Stimulated activated naive CD4-positive, alpha-beta T cell treated with Interleukin-2 at 50 U/mL for 16 hours (primary cell): ENCODE measurements at places on chromosomes 16 and 17.

GRCh38 chr17:79020631-79021301, 3.2 kb upstream of the C1QTNF1 start:
- no peak for DNase-seq

DNA sequence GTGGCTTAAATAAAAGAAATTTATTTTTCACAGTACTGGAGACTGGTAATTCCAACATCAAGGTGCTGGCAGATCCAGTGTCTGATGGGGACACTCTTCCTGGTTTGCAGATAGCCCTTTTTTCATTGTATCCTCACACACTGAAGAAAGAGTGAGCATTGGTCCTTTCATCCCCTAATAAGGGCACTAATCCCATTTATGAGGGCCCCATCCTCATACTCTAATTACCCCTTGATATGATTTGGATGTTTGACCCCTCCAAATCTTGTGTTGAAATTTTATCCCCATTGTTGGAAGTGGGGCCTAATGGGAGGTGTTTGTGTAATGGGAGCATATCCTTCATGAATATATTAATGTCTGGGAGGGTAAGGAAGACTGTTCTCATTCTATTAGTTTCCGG, 9.4 kb upstream of the FAM20A start:
- no peak for DNase-seq

DNA sequence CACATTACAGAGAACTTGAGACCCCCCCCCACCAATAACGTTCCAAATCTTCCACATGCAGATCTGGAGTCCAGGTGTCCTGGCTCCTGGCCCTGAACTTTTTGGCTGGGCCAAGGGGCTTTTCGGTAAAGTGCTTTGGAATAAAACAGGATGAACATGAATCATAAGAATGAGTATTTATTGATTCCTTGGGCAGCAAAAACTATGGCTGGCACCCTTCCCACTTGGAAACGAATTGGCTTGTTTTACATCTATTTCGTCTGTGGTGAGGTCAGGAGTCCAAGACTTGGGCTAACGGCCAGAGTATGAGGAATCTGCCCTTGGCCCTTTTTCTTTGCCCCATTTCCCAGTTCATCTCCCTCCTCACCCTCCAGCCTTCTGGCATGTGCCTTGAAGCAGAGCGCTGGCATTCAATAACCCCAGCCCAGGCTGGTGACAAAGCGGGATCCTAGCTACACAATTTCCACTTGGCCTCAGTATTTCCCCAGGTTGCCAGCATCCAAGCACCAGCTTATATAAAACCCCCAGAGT, 4.1 kb upstream of the UBTF start:
- DNase-seq = no peak

DNA sequence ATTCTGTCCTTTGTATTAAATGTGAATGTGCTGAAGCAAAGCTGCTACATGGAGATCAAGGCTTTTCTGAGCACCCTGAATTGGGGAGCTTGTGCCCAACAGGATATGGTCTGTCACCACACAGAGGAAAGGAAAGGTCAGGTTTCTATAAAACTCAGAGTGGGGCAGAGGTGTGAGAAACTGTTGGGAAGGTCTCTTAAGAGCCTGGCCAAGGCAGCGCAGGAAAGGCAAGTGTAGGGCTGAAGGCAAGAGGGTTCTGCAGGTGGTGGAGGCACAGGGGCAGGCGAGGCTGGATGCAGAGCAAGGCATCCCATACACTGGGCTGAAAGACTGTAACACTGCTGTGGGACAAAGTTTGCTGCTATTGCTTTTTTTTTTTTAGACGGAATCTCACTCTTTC, 8.1 kb downstream of the COX6A2 start:
- no peak for DNase-seq

DNA sequence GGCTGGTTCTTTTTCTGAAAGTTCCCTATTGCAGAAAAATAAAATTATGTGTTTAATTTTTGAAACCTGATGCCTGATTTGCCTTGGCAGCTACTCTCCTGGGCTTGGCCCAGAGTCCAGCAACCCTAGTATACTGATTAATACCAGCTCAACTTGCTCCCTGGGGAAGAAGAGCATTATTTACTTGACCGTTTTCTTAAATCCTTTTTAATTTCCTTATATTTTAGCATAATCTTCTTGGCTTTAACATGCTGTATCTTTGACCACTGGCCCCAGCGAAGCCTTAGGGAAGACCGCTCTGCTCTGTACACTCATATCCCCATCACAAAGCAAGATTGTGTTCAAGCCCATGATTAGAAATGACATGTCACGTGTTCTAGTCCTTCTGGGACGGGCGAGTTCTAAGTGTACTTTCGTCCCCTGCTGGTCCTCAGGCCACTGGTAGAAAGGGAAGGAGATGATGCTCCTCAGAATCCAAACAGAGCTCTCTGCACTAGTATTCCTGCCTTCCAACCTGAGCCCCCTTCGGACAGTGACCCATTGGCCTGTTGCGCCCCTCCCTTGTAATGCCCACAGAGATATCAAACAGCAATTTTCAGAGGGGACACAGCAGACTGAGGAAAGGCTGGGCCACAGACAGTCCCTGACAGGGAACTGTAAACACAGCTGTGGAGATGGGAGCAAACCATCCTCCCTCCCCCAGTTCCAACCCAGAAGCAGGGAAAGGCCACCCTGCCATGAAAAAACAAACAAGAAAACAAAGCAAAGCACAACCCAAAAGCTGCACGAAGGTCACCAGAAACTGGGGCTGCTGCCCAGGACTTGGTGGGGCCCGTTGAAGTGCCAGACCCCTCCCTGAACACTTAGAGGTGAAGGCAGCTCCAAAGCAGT, 4.3 kb upstream of the EZH1 start:
- no peak for DNase-seq

DNA sequence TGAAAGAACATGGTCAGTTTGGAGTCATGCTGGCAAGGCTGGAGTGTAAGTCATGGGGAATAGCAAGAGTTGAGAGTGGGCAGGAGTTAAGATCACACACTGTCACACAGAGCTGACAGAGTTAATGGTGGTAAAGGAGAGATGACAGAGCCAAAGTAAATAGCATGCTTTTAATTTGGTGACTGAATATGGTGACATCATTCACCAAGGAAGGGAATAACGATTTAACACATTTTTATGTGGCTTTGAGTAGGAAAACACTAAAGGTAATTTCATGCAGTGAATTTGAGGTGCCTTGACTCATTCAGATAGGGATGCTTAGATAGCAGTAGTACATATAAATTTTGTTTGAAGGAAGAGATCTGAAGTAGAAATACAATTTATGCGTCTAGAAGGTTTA, 42.1 kb downstream of the SYNRG start:
- no peak for DNase-seq

GRCh38 chr17:58333736-58334207, 5.2 kb upstream of the TSPOAP1 start:
- DNase-seq = no peak

- DNase-seq = no peak
Measured at GRCh38 chr17:21089933-21090901, 36.5 kb upstream of the DHRS7B start.
